ENCODE measurements at places on chromosomes 2 and 18.
A peak's percentile ranks its signal among the peaks of the same experiment; 100 is the strongest.

DNA sequence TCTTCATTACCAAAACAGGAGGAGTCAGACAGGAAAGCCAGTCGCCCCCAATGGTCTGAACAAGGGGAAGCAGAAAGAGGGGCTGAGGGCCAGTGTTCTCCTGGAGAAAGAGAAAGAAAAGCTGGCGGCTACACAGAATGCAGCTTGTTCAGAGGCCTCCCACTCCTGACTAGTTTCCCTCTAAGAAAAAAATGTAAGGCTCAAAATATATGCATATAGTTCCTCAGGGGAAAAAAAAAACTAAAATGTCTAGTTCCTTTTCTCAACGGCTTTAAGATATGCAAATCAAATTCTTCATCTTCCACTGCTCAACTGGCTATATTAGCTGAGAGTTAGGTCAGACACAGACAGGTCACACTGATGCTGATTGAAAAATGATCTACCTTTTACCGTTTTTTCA is 18.6 kb downstream of the MBOAT2 start:
- DNase-seq, result peak; percentile 8

DNA sequence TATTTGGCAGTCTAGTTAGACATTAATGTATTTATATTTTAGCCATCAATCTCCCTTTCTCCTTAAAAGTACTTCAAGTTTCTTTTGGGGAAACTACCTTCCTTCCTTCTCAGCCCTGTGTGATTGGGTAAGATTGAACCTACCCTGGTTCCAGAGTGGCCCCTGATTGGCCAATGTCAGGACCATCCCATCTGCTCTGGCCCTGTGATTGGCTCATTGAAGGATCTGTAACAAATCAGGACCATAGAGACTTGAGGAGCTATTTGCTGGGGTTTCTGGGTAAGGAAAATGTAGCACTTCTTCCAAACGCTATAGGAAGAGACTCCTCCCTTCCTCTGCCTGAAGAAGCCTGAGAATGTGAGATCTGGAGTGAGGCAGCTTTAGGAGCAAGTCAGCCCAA is 59.3 kb downstream of the AQP4 start:
- DNase-seq, result no peak

GRCh38 chr2:96359866-96360265 is 24.3 kb downstream of the NCAPH start:
- peak; percentile 34 for DNase-seq

GRCh38 chr18:13573750-13574149 is 152.6 kb downstream of the FAM210A start:
- DNase-seq, result no peak

- DNase-seq, result no peak
Observed at GRCh38 chr2:207416111-207416510, 113.7 kb upstream of the CREB1 start.

DNA sequence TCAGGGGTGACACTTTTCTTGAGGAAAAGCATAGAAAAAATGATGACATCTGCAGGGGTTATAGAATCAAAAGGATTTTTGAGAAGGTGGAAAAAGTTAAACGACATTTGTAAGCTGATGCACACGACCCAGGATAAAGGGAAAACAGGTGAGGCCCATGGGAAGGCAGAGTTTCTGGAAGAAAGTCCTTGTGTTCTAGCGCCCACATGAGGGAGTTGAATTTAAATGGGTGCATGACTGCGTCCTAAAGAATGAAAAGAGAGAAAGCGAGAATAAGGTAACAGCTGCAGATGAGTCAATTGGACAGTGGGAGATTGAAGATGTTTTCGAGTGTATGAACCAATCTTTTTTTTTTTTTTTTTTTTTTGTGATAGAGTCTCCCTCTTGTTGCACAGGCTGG is 158.1 kb downstream of the GALR1 start:
- no peak for DNase-seq

DNA sequence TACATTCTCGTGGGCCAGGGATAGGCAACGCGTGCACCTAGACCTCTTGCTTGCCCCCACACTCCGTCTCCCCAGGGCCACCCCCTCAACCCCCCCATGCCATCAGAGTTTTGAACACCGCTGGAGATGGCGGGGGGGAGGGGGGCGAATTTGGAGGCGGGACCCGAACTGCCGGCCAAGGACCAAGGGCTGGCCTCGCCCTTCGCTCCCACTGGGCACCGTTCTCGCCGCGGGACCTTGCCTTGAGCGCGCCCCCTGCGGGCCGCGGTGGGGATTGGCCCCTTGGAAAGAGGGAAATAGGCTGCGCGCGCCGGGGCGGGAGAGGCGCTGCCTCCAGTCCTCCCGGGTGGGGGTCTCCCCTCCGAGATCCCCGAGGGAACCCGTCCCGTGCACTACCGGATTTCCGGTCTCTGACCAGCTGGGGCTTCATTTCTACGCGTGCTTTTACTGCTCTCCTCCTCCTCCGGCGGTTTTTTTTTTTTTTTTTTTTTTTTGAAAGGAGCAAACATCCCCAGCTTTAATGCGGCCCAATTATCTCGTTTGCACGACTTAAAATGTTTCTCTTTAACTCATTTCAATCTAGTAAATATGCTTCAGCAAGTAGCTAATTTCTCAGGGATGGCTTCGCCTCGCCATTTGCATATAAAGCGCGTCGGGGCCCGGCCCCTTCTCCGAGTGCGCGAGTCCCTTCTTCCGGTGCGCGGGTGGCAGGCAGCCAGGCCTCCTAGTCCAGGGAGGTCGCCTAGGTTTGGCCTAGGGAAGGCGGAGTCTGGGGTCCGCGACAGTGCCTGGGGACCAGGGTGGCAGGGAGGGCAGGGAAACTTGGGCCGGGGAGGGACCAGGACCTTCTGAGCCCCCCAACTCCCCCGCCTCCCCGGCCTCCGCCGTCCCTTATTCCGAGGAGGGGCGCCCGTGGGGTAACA is 10.0 kb upstream of the GBX2 start:
- DNase-seq, result peak; percentile 63

GRCh38 chr2:201966691-201967438 is 66.8 kb upstream of the FZD7 start:
- DNase-seq, result no peak

DNA sequence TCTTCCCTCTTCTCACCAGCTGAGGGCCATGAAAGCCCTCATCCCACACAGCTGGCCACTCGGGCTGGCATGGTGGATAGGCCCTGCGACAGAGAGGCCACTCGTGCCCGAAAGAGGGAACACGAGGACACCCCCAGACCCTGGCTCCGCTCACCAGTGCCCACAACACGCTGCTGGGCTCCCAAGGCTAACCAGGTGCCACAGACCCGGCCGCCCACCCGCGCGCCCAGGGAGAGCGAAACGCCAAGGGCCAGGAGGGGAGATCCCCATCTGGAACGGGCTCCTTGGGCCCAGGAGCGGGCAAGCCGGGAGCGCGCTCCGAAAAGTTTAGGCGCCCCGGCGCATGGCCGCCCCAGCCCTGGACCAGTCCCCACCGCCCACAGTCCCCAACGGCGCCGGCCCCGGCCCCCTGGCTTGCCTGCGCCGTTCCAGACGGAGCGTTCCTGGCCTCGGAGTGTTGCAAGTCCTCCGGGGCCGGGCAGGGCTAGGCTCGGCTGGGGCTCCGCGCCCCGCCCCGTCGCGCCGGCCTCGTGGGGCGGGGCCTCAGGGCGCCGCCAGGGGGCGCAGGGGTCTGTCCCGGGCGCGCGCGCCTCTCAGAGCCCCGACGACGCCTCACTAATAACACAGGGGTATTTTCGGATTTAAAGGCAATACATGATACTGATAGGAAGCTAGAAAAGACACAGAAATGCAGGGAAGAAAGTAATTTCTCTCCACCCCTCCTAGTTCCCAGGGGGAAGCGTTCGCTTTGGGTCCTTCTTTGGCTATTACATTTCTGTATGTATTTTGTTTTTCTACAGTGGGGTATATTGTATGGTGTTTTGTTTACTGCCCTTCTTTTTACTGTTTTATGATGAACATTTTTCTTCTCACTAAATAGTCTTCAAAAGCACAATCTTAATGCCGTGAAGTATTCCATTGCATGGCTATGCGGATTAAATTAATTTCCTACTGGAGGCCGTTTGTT is at the start of gene TMBIM1:
TMBIM1 (minus strand) TSS at position 456 of the 967 bp plus-strand sequence. CDS start 10,362 bp downstream, outside the sequence.
- peak; percentile 81 for DNase-seq

DNA sequence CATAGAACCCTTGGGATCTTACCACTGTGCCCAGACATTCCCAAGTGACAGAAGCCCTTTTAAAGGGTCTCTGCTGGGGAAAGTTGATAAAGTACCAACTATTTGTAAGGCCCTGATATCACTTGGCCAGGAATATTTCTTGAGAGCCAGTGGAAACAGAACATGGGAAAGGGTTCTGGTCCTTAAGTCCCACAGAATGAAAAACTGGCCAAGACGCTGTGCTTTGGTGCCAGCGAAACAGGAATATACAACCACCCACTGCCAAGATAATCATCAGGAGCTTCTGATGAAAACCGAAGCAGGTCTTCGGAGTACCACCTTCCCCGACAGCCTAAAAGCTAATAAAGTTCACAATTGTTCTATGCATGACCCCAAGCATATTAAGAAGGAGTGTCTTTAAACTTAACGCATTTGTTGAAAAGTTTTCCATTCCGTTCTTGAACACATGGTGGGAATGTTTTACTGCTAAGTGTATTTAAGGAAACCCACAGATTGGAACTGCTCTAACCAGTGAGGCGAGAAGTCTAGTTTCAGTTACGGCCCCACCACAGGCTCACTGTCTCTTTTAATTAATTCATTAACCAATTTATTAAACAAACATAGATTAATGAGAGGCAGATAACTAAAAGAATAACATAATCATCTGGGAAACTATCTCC is 152.6 kb downstream of the ANKRD44 start:
- DNase-seq, result no peak

DNA sequence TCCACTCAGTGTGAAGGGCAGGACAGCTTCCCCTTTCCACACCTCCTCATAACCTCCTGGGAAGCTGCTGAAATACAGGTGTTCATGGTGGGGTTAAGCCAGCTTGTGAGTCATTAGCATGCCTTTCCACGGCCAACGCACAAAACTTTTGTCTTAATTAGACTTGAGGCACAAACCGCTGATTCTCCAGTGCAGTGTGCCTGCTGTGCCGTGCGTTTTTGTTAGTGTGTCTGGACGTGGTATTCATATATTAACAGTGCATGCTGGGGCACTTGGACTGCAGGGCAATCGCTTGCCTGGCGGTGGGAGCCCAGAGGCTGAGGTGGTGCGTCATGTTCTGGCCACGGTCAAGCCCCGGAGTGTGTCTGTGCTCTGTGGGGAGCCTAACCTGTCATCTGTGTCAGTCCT is 156.2 kb downstream of the SH3RF3 start:
- peak; percentile 25 for DNase-seq

GRCh38 chr2:42844901-42845821 is 52.8 kb upstream of the HAAO start:
- DNase-seq, result peak; percentile 98

GRCh38 chr2:65353046-65353445 is 79.4 kb downstream of the SPRED2 start:
- DNase-seq, result no peak

DNA sequence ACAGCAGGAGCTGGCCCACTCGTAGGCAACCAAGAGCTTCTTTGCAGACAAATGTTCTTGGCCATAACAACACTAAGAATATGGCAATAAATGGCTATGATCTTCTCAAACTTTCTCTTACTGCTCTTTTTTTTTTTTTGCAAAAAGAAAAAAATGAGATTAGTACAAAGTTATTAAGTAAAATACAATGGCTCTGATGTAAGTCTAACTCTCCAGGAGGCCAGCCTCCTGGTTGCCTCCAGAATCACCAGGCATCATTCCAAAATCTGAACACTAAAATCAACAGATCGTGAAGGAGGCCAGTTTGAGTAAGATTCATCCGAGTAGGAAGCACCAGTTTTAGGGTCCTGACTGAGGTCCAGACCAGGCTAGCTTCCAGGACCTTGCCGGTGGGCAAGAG is 20.8 kb upstream of the FIGN start:
- no peak for DNase-seq

DNA sequence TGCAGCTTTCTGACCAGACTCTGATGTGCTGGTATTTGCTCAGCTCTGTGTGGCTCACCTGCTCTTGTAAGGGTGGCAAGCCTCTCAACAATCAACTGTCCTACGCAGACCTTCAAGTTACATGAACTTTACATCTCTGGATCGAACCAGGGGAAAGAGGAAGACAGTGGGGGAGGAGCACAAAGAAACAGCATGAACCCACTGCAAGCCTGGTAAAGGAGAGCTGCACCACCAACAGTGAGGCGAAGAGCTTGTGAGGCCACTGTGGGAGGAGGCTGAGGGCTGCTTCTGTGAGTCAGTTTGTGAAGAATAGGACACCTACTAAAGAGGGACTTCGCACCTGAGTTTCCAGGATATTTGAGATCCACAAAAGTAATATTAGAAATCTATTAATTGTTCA is 18.8 kb upstream of the FAM110C start:
- DNase-seq, result no peak

GRCh38 chr2:232162187-232162586 is 200.7 kb downstream of the DIS3L2 start:
- peak; percentile 31 for DNase-seq

- no peak for DNase-seq
Observed at GRCh38 chr2:5502385-5502784, 189.8 kb upstream of the SOX11 start.

- DNase-seq, result no peak
Observed at GRCh38 chr18:74682141-74682990, 84.7 kb downstream of the ZNF407 start.

GRCh38 chr2:203706403-203706802 is at the start of gene CD28:
CD28 (plus strand) TSS chr2:203706639; CDS start chr2:203706697, 58 bp downstream.
- DNase-seq, result no peak

- DNase-seq, result no peak
Observed at GRCh38 chr2:134668821-134669220, 50.0 kb downstream of the TMEM163 start.

DNA sequence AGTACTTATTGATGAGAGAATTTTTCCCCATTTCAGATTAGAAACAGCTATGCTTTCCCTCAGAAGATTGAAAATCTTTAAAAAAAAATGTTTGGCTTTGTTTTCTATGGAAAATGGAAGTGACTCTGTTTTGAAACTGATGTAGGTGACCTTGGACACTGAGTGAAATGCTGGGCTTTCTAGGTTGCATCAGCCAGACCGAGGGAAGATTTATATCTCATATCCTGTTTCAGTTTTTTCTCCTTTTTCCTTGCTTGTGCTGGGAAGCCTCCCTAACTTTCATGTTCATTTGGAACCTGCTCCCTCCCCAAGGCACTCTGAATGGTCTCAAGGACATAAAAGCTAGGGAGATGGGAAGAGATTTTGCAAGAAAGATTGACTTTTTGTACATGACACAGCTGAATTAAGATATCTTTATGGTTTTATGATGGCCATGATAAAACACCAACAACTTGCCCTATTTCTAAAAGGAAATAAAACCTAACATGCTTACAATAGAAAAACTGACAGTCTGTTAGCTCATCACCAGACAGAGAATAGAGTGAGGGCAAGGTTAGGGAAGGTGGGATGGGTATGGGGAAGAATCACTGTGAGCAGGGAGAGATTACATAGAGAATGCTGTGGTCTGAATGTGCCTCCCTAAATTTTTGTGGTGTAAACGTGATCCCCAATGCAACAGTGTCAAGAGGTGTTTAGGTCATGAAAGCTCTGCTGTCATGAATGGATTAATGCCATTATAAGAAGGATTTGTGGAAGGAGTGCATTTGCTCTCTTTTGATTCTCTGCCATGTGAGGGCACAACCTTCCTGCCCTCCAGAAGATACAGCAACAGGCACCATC is 249.7 kb downstream of the TPGS2 start:
- DNase-seq, result peak; percentile 76

GRCh38 chr18:2222270-2223185 is 348.8 kb downstream of the METTL4 start:
- no peak for DNase-seq
